Aortic smooth muscle cell (primary cell): ENCODE measurements at places on chromosomes 5 and 9. TPM values are rescaled to one million over a fixed set of nuclear protein-coding genes. Genes with fewer than 3 reads are reported as not detected.

The NUDCD2 gene
- 7.1 and 9.2 TPM in 2 replicates for total RNA-seq

The SLCO6A1 gene
- not detected in 2 replicates for total RNA-seq

The EDIL3 gene
- 467 and 512 TPM in 2 replicates for total RNA-seq

The ZNF622 gene
- 48.7 and 56.1 TPM in 2 replicates for total RNA-seq

The FOXD4 gene
- 0.06 and 0.13 TPM in 2 replicates for total RNA-seq

The ARL10 gene
- total RNA-seq = 7.5 and 7.9 TPM in 2 replicates

The SLC1A1 gene
- 38.7 and 78.2 TPM in 2 replicates for total RNA-seq

The DOCK2 gene
- 0.13 and 0.31 TPM in 2 replicates for total RNA-seq
